ENCODE measurements at places on chromosomes 12 and 14.

DNA sequence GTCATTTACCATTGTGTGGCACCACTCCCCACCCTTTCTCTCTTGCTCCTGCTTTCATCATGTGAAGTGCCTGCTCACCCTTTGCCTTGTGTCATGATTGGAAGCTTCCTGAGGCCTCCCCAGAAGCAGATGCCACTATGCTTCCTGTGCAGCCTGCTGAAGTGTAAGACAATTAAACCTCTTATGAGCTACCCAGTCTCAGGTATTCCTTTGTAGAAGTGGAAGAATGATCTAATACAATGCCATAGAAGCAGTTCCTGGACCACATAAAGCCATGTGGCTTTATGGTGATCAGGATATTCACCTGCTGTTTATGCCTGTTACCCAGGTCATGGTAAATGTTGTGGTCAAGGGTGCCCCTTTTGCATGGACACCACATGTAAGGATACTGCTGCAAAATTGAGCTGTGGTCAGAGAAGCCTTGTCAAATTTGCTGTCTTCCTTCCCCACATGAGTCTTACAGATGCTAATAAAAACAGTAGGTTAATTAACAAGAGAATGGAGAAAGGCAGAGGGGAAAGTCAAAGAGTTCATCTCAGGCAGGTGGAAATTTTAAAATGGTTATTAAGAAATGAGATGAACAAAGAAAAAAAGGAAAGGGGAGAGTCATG, 112.8 kb upstream of the IFNG-AS1 start:
- peaks cover 1% of the 10 kb centered on the region for H3K27me3 ChIP-seq
- H3K4me1 ChIP-seq = no peaks in the 10 kb centered on the region
- H3K36me3 ChIP-seq = no peaks in the 10 kb centered on the region
- DNase-seq = no peak
- H3K4me3 ChIP-seq = no peak overlapping the region

DNA sequence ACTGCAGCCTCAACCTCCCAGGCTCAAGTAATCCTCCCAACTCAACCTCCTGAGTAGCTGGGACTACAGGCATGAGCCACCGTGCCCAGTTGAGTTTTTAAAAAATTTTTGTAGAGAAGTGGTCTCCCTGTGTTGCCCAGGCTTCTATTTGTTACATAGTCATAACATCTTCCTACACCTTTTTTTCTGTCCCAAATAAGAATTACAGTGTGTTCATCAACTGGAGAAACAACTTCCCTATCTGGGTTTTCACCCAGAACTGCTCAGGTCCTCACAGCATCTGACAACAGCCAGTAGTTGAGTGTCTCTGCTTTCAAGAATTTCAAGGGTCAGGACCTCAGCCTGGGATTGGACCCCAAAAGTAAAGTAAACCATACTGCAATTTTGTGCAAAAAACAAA, 235.2 kb upstream of the AMIGO2 start:
- no peak overlapping the region for H3K4me3 ChIP-seq
- DNase-seq = no peak
- H3K27ac ChIP-seq = no peak overlapping the region
- no peaks in the 10 kb centered on the region for H3K4me1 ChIP-seq

DNA sequence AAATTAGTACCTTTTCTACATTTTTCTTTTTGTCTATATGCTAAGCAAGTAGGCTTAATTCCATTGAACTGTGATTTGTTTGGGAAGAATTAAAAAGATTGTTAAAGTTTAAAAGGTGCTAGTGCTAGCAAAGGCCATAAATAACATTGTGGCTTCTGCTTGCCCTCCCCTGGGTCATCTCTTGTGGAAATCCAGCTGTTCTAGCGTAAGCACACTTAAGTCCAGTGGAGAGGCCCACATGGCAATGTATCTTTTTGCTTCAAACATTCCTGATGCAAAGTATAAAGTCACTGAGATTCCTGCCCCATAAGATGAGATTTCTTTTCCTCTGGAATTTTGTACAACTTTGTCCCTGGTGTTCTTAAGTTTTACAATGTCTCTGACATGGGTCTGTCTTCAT, 14.4 kb upstream of the ERGIC2 start:
- H3K4me3 ChIP-seq = no peak overlapping the region
- H3K27me3 ChIP-seq = no peaks in the 10 kb centered on the region
- no peaks in the 10 kb centered on the region for H3K4me1 ChIP-seq
- no peak for DNase-seq

DNA sequence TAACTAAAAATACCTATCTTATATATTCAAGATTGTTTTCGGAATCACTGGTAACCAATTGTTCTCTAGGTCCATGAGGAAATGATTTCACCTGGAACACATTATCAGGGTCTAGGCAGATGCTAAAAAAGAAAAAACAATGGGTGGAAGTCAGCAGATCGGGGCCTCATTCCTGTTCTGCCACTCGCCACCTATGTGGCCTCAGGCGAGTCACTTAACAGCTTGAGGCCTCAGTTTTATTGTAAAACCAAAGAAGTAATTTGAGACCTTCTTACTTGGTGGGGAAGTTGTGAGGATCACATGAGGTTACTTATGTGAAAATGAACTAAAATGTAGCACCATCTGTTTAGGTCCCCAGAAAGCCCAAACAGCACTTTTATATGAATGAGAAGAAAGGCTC, 6.2 kb upstream of the RNASE10 start:
- no peaks in the 10 kb centered on the region for H3K36me3 ChIP-seq

DNA sequence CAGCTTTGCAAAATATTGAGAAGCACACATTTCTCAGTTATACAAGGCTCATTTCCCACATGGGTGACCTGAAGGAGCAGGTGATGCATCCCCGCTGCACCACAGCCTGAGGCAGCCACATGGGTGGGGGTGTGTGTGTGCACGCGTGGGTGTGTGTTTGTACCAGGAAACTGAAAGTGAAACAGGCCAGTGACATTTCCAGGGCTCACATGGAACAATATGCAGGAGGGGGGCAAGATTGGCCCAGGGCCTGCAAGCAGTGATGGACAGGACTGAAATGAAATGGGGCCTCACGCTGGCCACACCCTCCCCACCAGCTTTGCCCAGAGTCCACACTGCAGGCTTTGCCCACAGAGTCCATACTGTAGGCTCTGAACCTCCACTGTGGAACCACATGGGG, 154.2 kb upstream of the PARP11 start:
- H3K36me3 ChIP-seq = no peaks in the 10 kb centered on the region
- no peak overlapping the region for H3K27ac ChIP-seq
- H3K27me3 ChIP-seq = no peaks in the 10 kb centered on the region

DNA sequence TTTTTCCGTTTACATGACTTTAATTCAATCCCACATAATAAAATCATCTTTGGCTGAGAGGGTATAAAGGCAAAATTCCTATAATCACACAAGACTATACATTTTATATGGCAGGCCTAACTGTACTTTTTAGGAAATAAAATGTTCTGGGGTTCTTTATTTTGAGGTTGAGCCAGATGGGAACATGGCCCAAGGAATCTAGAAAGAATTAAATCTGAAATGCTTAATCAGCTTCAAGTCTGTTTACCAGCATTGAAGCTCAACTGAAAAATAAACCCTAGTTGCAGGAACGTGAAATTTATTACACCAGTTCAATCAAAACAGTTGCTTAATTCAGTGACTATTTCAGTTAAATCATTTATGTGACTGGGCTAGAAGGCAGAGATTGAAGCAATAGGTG, 191.0 kb upstream of the BTG1 start:
- no peaks in the 10 kb centered on the region for H3K27me3 ChIP-seq
- H3K4me1 ChIP-seq = no peaks in the 10 kb centered on the region
- no peak for DNase-seq
- H3K27ac ChIP-seq = no peak overlapping the region
- no peaks in the 10 kb centered on the region for H3K36me3 ChIP-seq

- DNase-seq = no peak
- H3K27ac ChIP-seq = no peak overlapping the region
- H3K27me3 ChIP-seq = no peaks in the 10 kb centered on the region
- H3K4me3 ChIP-seq = no peak overlapping the region
- H3K4me1 ChIP-seq = no peaks in the 10 kb centered on the region
- no peaks in the 10 kb centered on the region for H3K36me3 ChIP-seq
Measured at GRCh38 chr14:67900231-67900630, 80.7 kb downstream of the RAD51B start.

DNA sequence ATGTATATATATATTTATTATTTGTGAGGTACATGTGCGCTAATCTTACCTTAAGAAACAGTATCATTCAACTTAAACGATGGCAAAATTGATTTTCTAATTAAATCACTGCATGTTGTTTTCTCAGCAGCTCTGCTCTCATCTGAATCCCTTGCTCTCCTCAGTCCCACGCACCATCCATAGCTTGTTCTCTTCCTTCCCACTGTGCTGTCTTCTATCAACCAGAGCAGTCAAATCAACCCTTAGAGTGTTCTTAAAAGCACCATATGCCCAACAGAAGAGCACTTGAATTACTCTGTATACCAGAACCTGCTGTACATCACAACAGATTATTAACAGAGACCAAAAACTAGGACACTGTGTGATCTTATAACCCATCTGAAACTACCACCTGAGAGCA, 209.4 kb upstream of the G2E3 start:
- no peak for DNase-seq
- H3K27ac ChIP-seq = no peak overlapping the region
- no peaks in the 10 kb centered on the region for H3K27me3 ChIP-seq
- no peaks in the 10 kb centered on the region for H3K4me1 ChIP-seq

- no peaks in the 10 kb centered on the region for H3K4me1 ChIP-seq
- DNase-seq = no peak
- no peaks in the 10 kb centered on the region for H3K27me3 ChIP-seq
Measured at GRCh38 chr14:102056694-102057442, 30.0 kb downstream of the HSP90AA1 start.

- no peaks in the 10 kb centered on the region for H3K27me3 ChIP-seq
- no peak for DNase-seq
- H3K4me3 ChIP-seq = no peak overlapping the region
- H3K4me1 ChIP-seq = no peaks in the 10 kb centered on the region
- H3K27ac ChIP-seq = no peak overlapping the region
Measured at GRCh38 chr14:81743605-81744004, 210.0 kb upstream of the SEL1L start.

DNA sequence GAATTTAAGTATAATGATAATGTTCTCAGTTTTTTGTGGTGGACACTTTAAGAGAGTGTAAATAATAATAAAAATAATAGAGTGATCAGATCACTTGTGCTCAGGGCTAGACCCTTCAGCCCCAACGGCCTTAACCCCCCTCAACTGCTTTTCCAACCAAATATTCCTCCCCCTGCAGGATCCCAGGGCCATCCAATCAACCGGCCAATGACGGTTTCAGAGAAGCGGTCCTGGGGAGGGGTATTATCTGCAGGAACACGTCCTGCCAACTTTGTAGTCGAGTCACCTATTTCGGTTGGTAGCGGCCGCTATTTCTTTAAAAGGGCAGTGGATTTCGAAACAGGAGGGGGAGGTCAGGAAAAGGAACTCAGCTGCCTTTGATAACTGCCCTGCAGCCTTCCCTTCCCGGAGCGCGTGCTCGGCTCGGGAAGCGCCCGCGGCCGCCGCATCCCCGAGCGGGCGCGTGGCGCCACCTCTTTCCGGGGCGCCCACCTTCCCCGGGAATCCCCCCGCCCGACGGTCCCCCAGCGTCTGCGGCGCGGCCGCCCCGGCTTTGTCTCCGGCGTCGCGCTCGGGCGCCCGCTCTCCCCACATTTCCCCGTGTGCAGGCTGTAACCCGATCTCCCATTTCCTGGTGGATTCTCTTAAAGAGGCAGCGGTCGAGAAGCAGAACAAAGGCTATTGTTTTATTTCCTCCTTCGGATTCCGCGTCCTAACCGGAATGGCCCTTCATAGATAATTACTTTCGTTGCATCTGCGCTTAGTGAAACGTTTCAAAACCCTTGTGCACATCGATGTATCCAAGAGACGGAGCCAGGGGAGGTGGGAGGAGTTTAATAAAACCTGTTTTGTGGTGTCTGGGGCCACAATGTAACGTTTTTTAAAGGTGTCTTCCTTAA, 711 bp upstream of the ETV6 start:
- no peaks in the 10 kb centered on the region for H3K36me3 ChIP-seq
- H3K27me3 ChIP-seq = no peaks in the 10 kb centered on the region
- peak overlapping the region; percentile 92 for H3K4me3 ChIP-seq

DNA sequence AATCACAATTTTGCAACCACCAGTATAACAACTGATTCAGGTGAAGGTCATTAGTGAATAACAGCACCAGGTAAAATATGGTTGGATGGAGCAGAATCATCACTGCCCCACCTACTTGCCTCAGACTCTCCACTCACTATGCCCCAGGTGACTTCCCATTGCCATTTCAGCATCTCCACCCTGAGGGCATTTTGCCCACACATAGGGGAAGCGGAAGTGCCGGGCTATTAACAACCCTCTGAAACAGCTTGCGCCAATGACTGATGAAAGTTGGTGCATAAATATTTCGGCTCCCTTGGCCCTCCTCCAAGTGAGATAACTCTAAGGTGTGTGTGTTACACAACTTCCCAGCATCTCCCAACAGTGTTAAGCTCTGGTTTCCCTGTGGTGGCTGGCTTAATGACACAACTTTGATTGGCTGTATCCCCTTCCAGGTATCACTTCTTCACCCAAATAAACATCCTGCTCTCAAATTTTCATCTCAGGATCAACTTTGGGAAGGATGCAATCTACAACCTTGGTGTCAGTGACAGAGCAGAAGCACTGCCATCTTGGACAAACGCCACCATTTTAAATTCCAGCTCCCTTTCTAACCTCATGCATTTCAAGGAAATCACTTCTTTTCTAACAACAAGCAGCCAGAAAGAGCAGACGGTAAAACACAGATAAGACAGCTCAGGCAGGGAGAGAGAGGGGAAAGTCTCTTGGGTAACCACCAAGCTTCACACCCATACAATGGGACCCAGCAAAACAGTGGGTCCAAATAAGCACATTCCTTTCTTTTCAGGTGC, 73.6 kb upstream of the PPP2R5C start:
- no peak for DNase-seq
- H3K4me1 ChIP-seq = no peaks in the 10 kb centered on the region
- peaks cover 23% of the 10 kb centered on the region for H3K27me3 ChIP-seq
- H3K27ac ChIP-seq = no peak overlapping the region

DNA sequence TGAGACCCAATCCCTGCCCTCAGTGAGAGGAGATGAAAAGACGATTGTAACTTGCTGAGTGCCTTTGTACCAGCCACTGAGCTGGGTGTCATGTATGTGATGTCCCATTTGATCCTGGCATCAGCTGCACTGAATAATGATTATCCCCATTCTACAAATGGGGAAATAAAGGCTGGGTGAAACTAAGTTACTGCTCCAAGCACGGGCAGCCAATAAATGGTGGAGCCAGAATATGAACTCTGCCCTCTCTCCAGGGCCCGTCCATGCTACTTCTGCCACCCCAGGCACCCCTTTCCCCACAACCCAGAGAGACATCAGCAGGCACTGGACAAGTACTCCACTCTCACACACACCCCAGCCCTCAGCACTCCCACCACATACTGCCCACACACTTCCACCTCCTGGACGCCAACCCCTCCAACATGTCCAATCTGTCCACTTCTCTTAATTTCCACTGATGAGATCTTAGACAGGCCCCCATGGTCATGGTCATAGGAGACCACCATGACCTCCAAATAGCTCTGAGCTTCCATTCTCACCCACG, 115.8 kb downstream of the DICER1 start:
- no peaks in the 10 kb centered on the region for H3K36me3 ChIP-seq
- peaks cover 45% of the 10 kb centered on the region for H3K27me3 ChIP-seq
- no peak for DNase-seq
- no peak overlapping the region for H3K27ac ChIP-seq
- H3K4me3 ChIP-seq = no peak overlapping the region

Measured in neuronal stem cell (in vitro differentiated cells).